ENCODE measurements at places on chromosomes 4 and X.

- no peak for DNase-seq
- H3K4me1 ChIP-seq = peaks cover 12% of the 10 kb centered on the region
- H3K4me3 ChIP-seq = no peak overlapping the region
- no peaks in the 10 kb centered on the region for H3K27me3 ChIP-seq
- peak overlapping the region; percentile 62 for H3K27ac ChIP-seq
Measured at GRCh38 chr4:3107691-3108121, 33.2 kb downstream of the HTT start.

- H3K27ac ChIP-seq = no peak overlapping the region
- no peak overlapping the region for H3K4me3 ChIP-seq
- DNase-seq = peak; percentile 28
- H3K36me3 ChIP-seq = no peaks in the 10 kb centered on the region
Measured at GRCh38 chr4:84530871-84531270, 31.8 kb upstream of the NKX6-1 start.

- H3K4me3 ChIP-seq = no peak overlapping the region
- H3K36me3 ChIP-seq = no peaks in the 10 kb centered on the region
- DNase-seq = peak; percentile 84
Measured at GRCh38 chrX:133645977-133646718, 230.9 kb upstream of the GPC4 start.

- no peak overlapping the region for H3K27ac ChIP-seq
- H3K27me3 ChIP-seq = no peaks in the 10 kb centered on the region
- no peak overlapping the region for H3K4me3 ChIP-seq
Measured at GRCh38 chrX:22360129-22360528, 87.4 kb downstream of the CBLL2 start.
